ENCODE measurements at places on chromosomes 7 and 10. TPM values are rescaled to one million over a fixed set of nuclear protein-coding genes. Genes with fewer than 3 reads are reported as not detected.
A peak's percentile ranks its signal among the peaks of the same experiment; 100 is the strongest.

ZWINT gene
- total RNA-seq, result 18.8 TPM

UPF2 gene
- 10.7 TPM for total RNA-seq

- DNase-seq, result peak; percentile 23
These were observed 14.6 kb downstream of the SND1 start for GRCh38 chr7:127666602-127667001.

DNA sequence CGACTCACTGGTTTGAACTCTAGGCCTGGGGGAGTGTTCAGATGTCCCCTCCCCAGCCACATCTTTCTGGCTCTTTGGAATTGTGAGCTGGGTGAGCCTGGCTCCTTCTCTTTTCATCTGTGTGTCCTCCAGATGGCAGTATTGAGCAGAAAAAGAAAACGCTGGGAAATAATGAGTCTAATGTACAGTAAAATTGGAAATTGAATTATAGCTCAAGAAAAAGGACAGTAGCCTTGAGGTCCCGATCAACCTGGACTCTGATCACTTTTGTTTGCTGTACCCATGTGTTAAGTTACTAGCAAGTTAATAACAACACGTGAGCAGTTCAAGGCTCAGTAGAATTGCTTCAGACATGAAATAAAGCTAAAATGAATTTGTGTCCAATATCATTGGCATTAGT, 77.9 kb downstream of the SNX10 start:
- DNase-seq, result peak; percentile 42

DNA sequence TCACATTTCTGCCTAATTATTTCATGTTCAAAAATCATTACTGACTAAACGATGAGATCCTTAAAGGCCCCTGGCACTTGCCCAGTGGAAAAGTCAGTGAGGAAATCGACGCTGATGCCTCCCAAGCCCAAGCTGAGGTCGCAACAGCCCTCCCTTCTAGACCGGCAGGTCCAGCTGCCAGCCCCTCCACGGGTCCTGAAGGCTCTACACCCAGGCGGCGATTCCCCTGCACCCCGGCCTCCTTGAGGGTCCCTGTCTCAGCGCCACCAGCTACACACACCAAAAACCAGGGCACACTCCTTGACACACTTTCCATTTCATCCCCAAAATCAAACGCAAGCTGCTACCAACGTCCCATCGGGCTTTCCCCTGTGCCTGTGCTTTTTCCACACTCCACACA, 200.1 kb upstream of the RNF32 start:
- DNase-seq, result no peak

DNA sequence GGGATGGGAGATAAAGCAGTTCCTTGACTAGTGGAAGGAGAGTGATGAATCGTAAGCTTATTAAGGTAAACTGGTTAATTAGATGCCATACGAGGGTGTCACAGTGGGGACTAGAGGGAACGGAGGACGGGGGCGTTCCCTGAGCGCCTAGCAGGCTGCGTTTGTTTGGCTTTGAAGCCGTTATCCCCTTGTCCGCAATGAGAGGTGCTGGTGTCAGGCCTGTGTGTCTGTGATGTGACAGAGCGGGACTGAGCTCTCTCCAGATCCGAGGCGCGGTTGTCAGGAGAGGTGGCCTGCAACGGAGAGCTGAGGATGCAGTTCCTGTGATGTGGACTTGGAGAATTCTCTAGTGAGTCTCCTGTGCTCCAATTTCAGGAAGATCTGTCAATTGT, 60.0 kb upstream of the PRPS1L1 start:
- no peak for DNase-seq

All from dermis microvascular lymphatic vessel endothelial cell (primary cell).